NCI-H187 treated with DMSO at 0.1 percent for 48 hours (cell line): ENCODE measurements at places on chromosomes 2 and 18.

DNA sequence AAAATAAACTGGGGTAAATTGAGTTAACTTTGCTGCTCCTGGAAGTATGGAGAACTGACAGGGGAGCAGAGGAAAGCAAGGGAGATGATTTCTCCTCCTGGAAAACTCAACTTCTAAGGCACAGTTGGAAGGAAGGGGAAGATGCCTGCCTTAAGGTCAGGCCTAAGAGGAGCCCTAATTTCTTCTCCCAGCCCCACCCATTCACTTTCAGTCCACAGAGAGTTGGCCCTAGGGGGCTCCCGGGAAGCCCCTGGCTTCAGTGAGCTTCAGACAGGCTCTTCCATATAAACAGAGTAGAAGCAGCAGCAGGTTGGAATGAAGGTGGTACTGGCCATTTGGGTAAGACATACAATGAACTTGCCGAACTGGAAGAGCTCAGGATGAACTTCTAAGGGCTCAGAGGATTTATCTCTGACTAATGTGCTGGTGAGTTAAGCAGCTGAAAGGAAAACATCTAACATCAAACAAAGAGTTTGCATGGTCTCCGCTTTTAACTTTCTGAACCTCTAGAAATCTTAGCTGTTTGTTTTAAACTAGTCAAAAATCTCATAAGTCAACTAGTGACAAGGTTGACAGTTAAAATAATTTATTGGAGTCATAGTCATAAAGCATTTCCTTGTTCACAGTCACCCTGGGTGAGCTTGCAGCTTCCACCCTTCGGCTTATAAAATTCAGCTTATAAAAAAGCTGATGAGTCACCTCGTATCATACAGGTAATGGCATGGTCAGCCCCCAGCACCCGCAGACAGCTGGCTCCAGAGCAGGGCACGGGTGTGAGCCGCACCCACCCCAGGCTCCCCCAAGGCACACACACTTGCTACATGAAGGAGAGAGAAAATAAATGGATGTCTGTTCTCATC lies 9.8 kb downstream of the MALL start:
- DNase-seq: no peak

DNA sequence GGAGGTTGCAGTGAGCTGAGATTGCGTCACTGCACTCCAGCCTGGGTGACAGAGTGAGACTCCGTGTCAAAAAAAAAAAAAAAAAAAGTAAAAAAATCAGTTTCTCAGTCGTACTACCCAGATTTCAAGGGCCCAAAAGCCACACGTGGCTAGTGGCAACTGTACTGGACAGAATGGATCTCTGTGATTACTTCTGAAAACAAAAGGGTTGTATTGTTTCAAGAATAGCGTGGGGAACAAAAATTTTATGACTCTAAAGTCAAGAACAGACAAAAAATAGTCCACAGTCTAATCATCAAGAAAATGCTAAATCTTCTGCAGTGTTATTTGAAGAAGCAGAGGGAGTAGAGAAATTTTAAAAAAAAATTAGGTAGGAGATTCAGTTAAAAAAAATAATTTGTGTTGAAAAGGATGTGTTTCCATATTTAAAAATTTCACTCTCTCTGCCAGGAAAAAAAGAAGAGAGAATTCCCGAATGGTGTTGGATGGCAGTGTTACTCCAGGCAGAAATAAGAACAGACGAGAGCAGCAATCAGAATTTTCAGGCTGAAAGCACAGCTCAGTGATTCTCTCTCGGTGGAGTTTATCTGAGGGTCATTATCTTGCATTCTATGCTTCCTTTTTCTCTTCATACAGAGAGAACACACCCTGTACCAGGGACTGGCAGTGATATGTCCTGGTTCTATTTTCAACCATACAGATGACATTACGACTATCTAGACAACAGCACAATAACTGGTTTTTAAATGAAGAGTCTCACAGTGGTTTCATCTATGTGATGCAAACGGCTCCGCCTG lies 61.8 kb downstream of the CABYR start:
- no peak for DNase-seq

GRCh38 chr2:133360190-133360589 lies 208.1 kb downstream of the NCKAP5 start:
- no peak for DNase-seq

GRCh38 chr2:42756966-42757513 lies 6.9 kb downstream of the OXER1 start:
- no peak for DNase-seq

- no peak for DNase-seq
These were observed 99.1 kb downstream of the SMAD2 start for GRCh38 chr18:47831351-47831750.

DNA sequence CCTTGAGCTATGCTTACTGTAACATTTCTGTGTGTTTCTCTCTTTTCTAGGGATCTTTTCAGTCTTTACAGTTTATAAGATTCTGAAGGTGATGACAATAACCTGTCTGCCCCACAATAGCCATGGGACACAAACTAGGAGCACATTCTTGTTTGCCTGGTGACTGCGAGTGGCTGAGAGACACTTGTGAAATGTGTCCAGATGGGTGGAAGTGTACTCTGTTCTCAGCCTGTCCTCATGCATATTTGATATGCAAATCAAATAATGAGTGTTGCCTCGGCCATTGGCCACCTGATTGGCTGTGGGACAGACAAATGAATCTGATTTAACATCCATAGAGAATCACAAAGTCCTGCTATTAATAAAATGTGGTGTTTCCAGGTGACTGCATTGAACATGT lies 246.2 kb downstream of the HNMT start:
- no peak for DNase-seq
